Activated CD4-positive, CD25-positive, alpha-beta regulatory T cell (primary cell): ENCODE measurements at places on chromosomes 6 and 20.

GRCh38 chr6:131646249-131646670, 9.2 kb downstream of the ENPP3 start:
- DNase-seq, result no peak

- DNase-seq, result no peak
Measured at GRCh38 chr6:97594844-97595243, 311.8 kb upstream of the MMS22L start.

DNA sequence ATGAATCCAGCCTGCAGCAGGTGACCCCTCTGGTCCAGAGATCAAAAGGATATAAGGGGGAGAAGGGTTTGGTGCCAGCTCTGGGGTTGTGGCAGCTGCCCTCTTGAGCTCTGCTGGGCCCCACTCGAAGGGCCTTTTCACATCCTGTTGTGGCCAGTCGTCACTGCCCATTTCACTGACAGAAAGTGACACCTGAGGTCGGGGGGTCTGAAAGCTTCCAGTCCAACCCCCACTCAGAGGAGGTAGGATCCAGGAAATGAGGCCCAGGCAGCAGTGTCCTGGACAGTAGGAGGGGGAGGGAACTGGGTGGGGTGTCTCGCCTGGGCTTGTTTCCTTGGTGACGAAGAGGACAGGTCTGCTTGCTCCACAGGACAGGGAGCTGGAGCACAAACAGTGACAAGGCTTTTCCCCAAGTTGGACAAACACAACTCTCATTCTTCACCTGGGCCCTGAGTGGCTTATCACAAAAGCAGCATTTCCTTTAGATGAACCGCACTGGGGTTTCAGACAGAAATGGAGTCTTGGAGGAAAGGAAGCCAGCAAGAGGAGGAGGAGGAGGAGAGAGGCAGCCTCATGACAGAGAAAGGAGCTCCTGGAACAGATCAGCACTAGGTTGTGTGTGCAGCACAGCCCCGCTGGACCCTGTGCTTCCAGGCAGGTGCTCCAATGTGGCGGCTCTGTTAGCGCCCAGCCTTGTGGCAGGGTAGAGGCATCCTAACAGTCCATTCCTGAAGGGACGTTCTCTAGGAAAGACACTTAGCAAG, 11.0 kb downstream of the FRS3 start:
- DNase-seq, result no peak

DNA sequence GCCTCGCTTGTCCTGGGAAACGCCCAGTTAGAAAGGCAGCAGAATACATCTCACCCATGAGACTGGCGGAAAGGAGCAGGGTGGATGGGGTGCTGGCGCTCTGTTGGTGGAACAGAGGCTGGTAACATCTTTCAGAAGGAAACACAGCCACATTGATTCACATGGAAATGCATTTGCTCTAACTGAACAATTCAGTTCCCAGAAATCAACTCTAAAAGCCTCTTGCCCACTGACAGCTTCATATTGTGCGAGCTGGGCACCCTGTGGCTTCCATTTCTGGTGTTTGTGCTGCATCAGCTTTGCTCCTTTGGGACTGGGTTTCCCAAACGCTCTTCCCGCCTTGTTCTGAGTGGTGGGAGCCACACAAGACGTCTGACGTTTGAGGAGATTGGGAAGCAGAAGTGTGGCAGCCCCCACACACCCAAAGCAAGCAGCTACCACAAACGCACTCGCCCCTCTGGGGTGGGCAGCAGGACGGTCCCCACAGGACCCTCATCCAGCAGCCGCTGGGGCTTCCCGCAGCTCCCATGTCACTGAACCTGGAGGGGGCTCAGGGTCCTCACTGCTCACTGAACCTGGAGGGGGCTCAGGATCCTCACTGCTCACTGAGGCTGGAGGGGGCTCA, 229.5 kb downstream of the ERMARD start:
- DNase-seq, result no peak

GRCh38 chr6:88376768-88377387, 210.7 kb upstream of the CNR1 start:
- DNase-seq, result no peak

DNA sequence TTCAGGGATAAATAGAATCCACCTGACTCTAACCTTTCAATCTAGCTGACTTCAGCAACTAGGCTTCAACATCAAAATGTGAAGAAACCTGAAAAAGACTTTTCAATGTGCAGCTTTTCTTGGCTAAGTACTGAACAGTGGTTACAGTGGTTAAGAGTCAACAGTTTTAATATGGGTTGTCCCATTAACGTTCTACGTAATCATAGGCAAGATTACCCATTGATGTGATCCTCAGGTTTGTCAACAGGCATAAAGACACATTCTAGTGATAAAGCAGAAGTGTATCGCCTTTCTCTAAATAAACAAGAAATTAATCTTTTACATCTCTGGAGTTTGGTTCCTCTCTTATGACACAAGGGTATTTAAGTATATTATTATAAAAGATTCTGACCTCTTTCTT, 154.1 kb upstream of the RUNX2 start:
- DNase-seq, result no peak

DNA sequence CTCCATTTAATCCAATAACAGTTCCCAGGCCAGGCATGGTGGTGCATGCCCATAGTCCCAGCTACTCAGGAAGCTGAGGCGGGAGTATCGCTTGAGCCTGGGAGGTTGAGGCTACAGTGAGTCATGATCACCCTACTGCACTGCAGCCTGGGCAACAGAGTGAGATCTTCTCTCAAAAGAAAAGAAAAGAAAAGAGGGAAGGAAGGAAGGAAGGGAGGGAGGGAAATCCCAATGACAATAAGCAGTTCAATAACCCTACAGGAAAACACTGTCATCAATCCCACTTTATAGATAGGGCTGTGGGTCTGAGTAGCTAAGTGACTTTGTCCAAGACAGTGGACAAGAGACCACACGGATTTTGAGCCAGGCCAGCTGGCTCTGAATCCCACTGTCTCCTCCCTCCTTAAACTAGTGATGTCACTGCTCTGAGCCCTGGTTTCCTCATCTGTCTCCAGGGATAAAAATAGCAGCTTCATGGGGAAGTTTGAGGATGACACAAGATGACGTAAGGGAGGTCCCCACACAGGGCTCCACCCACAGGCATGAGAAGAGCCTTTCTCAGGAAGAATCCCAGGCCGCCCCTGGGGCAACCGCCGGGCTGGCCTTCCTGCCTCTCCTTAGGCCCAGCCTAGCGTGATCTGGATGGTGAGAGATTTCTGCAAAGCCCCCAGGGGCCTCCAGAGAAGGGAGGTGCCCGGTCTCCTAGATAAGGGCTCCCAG, 7.2 kb upstream of the TRIB3 start:
- no peak for DNase-seq

- no peak for DNase-seq
Measured at GRCh38 chr6:28948782-28949486, 25.1 kb upstream of the TRIM27 start.
